CD8-positive, alpha-beta T cell (primary cell): ENCODE measurements at places on chromosomes 3 and 15. TPM values are rescaled to one million over a fixed set of nuclear protein-coding genes. Genes with fewer than 3 reads are reported as not detected.

CHL1 gene
- not detected for total RNA-seq

CASR gene
- not detected for total RNA-seq

GRCh38 chr3:178750639-178751300 lies 214.5 kb downstream of the KCNMB2 start:
- DNase-seq: no peak

GRCh38 chr3:47455806-47456452 lies 19.8 kb downstream of the SCAP start:
- DNase-seq: no peak

- DNase-seq: no peak
Observed at GRCh38 chr15:67556976-67557570, 14.6 kb downstream of the MAP2K5 start.

DNA sequence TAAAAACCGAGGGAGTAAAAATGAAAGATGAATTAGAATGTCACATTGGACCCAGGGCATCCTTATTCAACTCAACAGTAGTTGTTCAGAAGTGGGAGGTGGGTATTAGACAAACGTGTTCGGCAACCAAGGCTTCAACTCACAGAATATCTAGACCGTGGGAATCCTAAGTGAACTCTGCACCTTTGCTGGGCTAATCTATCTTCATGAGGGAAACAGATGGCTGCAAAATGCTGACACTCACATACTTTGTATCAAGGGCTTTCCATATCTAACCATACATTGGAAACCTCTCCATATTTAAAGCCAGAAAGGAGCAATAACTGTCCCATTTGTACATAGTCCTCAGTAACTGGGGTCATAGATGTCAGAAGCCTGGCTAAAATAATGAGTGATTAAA lies 20.9 kb downstream of the PLSCR1 start:
- DNase-seq: no peak

DNA sequence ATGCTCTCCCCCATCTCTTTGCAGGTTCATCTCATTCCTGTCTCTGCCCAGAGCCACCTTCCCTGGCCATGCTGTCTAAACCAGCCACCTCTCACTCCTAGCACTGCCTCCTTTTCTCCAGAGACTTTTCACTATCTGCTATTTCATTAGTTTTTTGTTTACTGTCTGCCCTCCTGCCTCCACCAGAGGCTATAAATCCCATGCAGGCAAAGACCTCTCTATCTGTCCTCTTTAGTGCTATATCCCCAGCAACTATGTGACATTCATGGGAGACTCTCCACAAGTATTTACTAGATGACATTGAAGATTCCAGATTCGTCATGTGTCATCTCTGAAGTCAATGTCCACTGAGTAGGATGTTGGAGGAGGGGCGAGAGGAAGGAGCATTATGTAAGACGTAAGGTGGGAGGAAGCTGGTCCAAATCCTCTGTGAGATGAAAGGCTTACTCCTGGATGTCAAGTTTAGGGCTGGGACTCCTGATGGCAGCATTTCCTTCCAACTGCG lies 3.4 kb upstream of the FAM43A start:
- no peak for DNase-seq

GRCh38 chr3:11736136-11736833 lies 92.6 kb upstream of the VGLL4 start:
- DNase-seq: no peak

- no peak for DNase-seq
Observed at GRCh38 chr3:126659915-126660886, 5.3 kb upstream of the TXNRD3 start.
